ENCODE measurements at places on chromosomes 4 and X.

DNA sequence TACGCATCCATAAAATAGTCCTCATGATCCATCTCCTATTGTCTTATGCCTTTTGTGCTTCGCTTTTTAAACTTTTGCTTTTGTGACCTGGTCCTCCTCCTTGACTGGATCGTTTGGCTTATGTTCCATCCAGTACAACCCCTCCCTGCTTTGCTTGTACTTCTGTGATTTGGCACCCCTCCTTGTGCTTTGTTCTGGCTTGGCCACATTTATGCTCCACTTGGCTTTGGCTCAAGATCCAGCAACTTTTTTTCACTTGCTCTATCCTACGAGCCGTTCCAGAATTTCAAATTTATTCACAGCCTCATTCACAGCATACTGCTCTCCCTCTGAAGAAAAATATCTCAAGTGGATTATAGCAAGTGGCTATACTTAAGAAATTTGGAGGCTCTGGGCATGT is 28.0 kb upstream of the GLRA2 start:
- no peak for DNase-seq

GRCh38 chr4:6447672-6448171 is 24.7 kb downstream of the PPP2R2C start:
- DNase-seq: no peak

DNA sequence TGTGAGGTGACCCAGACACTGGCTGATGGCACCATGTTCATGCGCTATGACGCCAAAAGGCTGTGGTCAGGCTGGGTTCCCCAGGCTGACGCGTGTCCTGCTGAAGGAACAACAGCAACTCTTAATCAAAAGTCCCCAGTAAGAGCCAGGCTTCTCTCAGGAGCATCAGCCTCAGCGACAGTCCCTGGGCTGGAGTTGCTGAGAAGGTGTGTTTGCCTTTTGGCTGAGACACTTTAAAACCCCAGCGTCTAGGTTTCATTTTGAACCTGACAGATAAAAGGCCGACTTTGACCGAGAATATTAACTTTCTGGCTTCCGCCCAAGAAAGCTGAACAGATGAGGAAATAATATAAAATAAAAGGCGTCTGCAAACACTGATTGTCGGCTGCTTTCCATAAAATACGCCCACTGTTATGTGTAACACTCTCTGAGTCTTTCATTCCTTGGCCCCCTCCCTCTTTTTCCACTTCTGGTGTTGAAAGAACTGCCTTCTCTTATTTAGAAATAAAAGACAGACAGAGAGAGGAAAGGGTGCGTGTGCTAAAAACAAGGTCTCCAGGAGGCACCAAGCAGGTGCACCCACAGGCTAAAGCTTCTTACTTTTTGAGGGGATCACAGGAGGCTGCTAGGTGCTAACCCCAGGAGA is 373.6 kb downstream of the MID1IP1 start:
- no peak for DNase-seq

- DNase-seq: no peak
These were observed 4.9 kb upstream of the CPLX1 start for GRCh38 chr4:830601-831482.

DNA sequence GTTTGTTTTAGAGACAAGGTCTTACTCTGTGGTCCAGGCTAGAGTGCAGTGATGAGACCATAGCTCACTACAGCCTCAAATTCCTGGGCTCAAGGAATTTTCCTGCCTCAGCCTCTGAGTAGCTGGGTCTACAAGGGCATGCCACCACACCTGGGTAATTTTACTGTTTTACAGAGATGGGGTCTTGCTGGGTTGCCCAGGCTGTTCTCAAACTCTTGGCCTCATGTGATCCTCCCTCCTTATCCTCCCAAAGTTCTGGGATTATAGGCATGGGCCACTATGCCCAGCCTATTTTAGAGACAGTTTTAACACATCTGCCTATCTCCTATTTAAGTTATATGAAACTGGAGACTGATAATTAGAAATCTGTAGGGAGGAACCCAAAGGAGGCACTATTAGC is 53.8 kb downstream of the SPRY1 start:
- no peak for DNase-seq

- no peak for DNase-seq
These were observed 7.4 kb upstream of the UBA1 start for GRCh38 chrX:47186096-47186740.

- DNase-seq: no peak
These were observed 199.7 kb downstream of the SLC4A4 start for GRCh38 chr4:71538528-71538927.

GRCh38 chr4:128357286-128357685 is 69.7 kb upstream of the PGRMC2 start:
- DNase-seq: no peak

- DNase-seq: no peak
These were observed 16.5 kb upstream of the GALNT7 start for GRCh38 chr4:173152104-173152503.

DNA sequence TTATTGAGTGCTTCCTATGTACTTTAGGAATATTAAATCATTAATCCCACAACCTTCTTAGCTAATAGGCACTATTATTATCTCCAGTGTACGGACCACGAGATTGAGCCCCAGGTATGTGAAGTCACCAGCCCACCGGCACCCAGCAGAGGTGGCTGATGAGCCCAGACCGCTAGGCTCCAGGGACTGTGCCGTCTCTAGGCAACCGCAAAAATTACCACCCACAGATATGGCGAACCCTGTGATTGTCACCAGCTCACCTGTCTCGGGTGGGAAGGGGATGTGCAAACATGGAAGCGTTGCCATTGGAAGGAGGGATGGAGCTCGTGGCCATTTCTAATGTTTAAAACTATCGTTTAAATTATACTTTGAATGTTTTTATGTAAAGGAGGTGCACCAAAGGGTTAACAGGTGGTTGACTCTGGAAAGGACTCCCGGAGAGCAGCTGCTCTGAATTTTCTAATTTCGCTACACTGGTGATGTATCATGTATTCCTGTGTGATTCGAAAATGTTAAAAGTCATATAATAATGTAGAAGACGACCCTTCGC is 21.0 kb upstream of the JAKMIP1 start:
- no peak for DNase-seq

- peak; percentile 4 for DNase-seq
These were observed 27.1 kb upstream of the SLC9B1 start for GRCh38 chr4:103046416-103047290.

- DNase-seq: no peak
These were observed 114.3 kb upstream of the CCSER1 start for GRCh38 chr4:90012918-90013317.

GRCh38 chrX:20067709-20068561 is 48.8 kb downstream of the MAP7D2 start:
- DNase-seq: no peak

- DNase-seq: no peak
These were observed 1.3 kb downstream of the WDR13 start for GRCh38 chrX:48598614-48599013.

- DNase-seq: no peak
These were observed 592.0 kb downstream of the IQCM start for GRCh38 chr4:149223659-149224058.

DNA sequence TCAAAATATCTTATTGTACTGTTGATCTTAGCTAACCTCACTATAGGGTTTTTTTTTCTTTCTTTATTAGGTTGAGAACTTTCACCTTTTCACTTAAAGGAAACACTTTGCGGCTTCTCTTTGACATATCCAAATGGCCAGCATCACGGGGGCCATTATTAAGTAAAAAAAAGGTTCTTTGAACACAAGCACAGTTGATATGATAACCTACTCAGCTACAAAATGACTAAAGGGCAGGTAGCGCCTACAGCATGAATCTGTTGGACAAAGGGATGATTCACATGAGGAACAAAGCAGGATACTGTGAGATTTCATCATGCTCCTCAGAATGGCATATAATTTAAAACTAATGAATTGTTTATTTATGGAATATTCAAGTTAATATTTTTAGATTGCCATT is 119.6 kb downstream of the CCSER1 start:
- DNase-seq: no peak

GRCh38 chr4:100348473-100348872 is 158.2 kb upstream of the DDIT4L start:
- DNase-seq: no peak

DNA sequence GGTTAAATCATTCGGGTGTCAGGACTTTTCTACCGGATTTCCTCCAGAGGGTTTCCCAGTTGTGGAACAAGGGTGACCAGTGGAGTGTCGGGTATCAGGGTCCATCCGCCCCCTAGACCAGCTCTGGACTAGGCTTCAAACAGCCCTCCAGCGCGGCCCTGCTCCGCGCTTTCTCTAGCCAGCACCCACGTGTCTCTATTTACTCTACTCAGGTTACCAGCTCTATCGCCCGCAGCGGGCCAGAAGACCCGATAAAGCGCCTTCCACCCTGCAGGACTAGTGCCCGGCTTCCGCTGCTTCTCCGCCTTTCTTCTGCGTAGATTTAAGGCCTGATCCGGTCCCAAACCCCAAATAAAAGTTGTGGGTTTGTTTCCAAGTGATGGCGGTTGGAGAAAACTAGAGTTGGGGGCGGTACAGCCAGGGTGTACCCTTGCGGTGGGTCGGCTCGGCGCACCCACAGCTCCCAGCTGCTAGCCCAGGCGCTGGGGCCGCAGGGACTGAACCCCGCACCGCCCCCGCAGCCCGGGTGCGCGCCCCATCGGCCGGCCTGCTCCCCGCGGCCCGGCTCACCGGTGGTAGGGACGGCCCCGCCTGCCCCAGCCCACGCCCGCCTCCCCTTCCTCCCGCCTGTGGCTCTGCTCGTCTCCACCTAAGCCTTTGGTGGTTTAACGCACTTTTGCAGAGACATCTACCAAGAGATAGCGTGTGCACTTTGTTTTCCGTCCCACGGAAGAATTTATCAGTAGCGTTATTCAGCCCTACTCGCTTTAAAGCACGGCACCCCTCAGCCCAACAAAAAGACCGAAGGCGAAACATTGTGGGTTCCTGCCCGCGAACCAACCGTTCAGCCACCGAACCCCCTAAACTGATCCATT is 2.1 kb downstream of the LEF1 start:
- no peak for DNase-seq

GRCh38 chrX:24465532-24465865 is 413 bp downstream of the PDK3 start:
- DNase-seq: no peak

GRCh38 chrX:40151211-40152172 is 53.7 kb upstream of the BCOR start:
- DNase-seq: no peak

DNA sequence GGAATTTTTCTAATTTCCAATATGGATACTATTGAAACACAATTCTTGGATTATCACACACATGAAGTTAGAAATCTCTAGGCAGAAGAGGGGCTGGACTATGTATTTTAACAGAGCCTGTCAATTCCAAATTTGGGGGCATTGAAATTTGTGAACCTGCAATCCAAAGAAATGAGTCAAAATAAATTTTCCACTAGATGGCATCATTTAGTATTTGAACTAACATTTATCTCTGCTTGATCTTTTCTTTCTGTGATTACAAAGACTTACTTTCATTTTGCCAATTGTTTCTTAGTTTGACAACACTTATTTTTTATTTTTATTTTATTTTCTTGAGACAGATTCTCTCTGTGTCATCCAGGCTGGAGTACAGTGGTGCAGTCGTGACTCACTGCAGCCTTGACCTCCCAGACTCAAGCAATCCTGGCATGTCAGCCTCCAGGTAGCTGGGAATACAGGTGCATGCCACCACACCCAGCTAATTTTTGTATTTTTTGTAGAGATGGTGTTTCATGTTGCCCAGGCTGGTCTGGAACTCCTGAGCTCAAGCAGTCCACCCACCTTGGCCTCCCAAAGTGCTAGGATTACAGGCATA is 2.7 kb upstream of the PYURF start:
- no peak for DNase-seq

GRCh38 chr4:20041839-20042407 is 209.8 kb upstream of the SLIT2 start:
- DNase-seq: no peak

- DNase-seq: no peak
These were observed 87.7 kb downstream of the FAM13A start for GRCh38 chr4:88969271-88969670.

DNA sequence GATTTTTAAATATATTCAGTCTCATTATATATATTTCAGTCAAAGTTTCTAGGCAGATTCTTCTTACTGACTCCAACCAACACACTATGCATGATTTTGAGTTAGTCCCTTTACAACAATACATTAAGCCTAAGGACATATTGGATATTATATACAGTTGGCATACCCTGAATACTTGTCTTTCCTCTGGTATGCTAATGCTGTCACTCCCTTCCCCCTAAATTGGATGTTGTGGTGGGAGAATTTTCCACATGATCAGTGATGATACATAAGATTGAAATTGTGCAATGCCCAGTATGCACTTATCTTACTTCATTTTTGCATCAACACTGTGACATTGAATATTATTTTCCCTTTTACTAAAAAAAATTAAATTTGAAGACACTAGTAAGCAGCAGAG is 935.2 kb downstream of the PCDH7 start:
- no peak for DNase-seq

DNA sequence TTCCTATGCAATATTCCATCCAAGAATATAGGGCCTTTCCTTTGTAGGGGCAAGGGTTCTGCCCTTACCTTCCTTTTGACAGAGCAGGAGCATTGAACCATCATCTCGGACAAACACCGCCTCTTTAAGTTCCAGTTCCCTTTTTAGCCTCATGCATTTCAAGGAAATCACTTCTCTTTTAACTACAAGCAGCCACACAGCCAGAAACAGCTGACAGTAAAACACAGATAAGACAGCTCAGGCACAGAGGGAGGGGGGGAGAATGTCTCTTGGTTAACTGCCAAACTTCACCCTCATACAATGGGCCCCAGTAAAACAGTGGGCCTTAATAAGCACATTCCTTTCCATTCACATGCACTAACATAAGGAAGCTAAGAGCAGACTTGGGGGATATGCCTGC is 648.3 kb downstream of the GABRG1 start:
- no peak for DNase-seq

GRCh38 chr4:19375931-19376330 is 875.8 kb upstream of the SLIT2 start:
- DNase-seq: no peak

GRCh38 chrX:13078739-13079444 is 34.5 kb upstream of the FAM9C start:
- DNase-seq: no peak

DNA sequence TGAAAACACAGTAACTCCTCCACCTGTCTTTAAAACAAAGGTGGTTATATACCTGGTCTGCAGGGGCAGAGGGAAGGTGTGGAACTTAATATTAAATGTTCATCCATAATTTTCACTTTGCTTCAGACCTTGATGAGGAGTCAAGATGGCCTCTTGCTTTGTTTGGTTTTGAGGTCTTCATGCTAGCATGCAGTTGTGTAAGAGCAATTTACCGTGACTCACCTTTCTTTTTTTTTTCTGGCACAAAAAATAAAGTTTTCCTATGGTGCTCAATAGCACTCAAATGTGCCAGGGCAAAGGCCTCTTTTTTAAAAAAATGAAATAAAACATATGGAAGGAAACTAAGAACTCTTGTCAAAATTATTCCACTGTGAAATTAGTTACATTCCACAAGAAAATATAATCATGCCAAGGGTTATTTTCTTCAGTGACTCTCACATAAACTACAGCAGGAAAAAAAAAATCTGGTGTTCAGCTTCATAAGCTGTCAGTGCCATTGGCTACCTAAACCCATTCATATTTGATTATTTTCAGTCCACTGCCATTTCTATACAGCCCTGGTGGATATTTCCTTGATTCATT is 128.2 kb downstream of the SLC7A11 start:
- no peak for DNase-seq

- no peak for DNase-seq
These were observed 53.2 kb downstream of the DDX60 start for GRCh38 chr4:168265327-168265726.
